T-helper 17 cell (primary cell): ENCODE measurements at places on chromosomes 3 and 15.

GRCh38 chr3:16721494-16721893 lies 116.3 kb upstream of the DAZL start:
- no peak for DNase-seq

- no peak for DNase-seq
These were observed 5.1 kb downstream of the MAGEL2 start for GRCh38 chr15:23642413-23643044.

GRCh38 chr15:70018646-70019600 lies 78.8 kb downstream of the TLE3 start:
- DNase-seq: no peak

DNA sequence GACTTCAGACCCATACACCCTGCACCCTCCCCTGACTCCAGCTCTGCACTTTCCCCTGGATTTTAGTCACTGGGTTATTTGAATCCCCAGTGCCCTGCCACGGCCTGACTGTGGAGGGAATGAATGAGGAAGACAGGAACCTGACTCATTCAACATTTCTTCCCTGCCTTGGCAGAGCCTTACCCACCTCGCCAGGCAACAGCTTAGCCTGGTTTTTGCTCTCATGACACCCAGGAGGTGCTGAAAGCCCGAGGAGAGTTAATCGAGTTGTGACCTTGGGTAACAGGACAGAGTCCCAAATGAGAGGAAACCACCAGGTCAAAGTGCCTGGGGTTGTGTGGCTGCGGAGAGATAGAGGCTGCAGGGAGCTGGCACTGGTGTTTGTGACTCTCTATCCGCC lies 128.3 kb downstream of the SMAD6 start:
- no peak for DNase-seq

DNA sequence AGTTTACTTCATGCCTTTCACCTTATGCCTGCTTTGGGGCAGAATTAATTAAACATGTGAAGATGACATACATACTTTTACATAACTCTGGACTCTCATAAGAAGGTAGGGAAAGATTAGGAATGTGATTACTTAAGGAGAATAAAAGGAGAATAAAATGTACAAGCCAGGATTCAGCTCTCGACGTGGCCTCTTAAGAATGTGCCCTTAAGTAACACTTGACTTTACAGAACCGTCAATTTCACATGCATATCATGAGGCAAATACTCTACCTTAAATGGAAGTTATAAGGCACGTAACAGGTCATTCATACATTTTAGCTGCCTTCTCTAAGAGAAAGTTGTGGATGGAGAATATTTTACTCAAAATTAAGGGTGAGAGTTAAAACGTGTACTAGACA lies 263.7 kb upstream of the LMCD1 start:
- DNase-seq: no peak

- DNase-seq: no peak
These were observed 26.1 kb downstream of the LSM3 start for GRCh38 chr3:14204515-14205284.
